ENCODE measurements at places on chromosomes 2 and 18.

DNA sequence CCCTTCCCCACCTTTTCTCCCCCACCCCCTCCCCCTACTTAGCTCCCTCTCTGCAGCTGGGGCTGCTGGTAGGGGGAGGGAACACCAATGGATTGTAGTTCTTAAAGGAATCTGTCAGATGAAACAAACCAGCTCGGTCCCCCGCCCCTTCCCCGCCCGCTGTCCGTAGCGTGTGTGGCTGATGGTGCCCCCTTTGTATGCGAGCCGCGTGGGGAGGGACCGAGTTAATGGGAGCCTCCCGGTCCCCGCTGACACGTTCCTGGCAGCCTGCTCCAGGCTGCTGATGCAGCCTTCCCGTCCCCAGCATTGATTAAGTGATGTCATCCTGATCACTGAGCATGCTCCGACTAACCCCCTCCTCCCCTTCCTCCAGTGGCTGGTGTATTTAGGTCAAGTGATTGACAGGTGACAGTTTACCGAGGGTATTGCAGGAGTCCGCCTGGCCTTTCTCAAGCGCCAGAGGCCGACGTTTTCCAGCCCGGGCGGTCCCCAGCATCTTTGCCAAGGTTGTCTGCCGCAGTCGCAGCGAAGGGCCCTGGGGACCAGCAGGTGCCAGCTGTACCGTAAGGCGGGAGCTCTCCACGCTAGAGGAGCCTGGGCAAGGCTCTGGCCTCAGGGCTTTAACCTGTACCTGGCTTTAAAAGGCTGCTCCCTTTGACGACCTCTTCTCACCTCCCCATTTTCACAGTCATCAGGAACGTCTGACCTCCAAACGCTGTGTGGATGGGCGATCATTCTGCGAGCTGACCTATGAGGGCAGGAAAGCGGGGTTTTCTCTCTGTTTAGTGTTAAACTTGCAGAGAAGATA, 1.8 kb downstream of the KIF5C start:
- no peak for DNase-seq

GRCh38 chr2:15786901-15787300, 153.4 kb upstream of the MYCN start:
- DNase-seq, result no peak

DNA sequence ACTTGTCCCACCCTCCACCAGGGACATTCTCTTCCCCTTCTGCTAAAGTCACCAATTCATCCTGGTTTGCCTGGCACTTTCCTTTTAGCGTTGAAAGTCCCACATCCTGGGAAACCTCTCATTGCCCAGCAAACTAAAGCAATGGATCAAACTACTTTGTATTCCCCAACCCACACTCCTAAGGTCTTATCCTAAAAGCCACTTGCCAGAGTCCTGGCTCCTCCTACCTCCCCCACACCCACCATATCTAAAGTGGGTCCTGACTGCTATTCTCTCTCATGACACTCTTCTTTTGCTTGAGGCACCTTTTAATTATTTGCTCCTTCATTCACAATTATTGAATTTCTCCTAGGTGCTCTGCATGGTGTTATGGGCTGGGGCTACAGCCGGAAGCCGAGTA, 40.6 kb downstream of the GKN2 start:
- DNase-seq, result no peak

DNA sequence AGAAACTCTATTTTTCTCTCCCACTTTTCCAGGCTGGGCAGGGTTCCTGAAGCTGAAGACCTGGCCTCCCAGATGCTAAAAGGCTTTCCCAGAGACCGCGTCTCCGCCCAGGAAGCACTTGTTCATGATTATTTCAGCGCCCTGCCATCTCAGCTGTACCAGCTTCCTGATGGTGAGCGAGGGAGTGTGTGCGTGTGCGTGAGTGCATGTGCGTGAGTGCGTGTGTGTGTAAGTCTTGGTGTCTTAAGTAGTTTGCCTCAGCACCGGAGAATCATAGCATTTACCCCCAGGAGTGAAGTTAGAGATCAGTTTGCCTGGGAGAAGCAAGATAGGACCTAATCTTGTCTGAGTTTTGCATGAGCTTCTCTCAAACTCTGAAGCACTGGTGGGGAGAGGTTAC, 73.7 kb downstream of the CDK15 start:
- no peak for DNase-seq

GRCh38 chr2:57711991-57712390, 334.6 kb upstream of the VRK2 start:
- DNase-seq, result no peak

DNA sequence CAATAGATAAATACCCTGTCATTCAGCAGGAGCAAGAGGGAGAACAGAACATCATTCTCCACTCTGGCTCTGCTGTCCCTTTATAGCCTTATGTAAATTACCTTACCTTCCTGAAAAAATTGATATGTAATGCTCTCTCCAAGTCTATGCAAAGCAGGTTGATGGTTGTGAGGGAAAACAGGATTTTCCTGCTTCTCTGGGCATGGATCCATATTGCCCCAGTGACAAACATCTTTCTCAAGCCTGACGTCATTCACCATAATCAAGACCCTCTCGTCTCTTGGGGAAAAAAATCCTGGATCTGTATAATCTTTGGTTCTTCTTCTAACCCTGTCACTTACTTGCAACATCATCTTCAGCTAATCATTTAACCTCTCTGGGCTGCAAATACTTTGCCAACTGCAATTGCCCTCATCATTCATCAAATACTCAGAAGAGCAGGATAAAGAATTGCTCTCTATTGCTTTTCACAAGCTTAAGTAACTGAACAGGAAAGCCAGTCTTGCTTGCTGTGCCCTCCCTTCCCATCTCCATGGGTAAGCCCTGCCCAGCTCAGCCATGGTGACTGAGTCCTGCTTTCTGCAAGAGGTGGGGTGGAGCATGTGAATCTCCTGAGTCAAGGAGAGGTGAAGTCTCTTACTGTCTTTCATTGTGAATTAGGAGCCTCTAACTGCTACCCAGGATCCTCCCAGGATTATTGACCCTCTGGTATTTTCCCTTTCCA, 123.7 kb upstream of the KLF7 start:
- DNase-seq, result no peak

DNA sequence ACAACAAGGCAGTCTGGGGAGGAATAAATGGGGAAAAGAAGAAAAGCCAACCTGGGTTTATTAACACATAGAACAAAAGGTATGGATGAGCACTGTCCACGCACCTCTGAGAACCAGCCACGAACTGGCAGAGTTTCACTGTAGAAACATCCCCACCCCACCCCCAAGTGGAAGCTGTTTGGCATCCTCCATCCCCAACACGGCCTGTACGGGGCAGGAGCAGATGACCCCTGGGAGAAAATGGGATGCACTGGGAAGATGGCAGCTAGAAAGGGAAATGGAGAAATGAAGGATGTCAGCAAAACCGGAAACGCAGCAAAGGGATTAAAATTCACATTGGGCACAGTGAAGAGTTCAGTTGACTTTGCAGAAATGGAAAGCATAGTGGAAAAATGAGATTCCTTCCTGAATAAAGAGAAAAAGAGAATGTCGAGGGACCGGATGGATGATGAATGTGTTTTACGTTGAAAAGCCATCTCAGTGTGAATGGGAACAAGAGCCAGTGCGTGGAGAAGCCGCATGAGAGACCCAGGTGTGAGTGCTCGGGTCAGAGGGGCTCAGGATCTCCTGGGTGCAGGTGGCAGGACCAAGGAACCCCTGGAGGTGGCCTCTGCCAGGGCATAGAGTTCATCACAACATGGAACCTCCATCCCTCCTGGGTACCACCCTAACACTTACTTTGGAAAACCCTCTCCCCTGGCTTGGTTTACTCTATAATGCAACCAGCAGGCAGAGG, 247.0 kb downstream of the ALPK2 start:
- no peak for DNase-seq

GRCh38 chr2:80311304-80311703, 6.8 kb upstream of the LRRTM1 start:
- no peak for DNase-seq

DNA sequence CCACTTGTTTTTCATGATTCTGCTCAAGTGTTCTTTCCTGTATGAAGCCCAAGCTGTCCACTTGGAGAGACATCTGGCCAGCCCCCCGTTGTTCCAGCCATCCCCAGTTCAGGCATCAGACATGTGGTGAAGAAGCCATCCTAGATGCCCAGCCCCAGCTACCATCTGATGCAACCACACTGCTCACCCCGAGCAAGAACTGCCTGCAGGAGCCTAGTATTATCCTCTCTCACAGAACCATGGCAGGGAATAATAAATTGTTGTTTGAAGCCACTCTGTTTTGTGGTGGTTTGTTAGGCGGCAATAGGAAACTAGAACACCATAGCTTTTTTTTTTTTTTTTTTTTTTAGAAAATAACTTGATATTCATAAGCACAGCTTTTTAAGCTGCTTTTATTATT, 19.5 kb upstream of the DARS1 start:
- DNase-seq, result no peak

- no peak for DNase-seq
These were observed 240.8 kb downstream of the TCF4 start for GRCh38 chr18:55346961-55347740.

DNA sequence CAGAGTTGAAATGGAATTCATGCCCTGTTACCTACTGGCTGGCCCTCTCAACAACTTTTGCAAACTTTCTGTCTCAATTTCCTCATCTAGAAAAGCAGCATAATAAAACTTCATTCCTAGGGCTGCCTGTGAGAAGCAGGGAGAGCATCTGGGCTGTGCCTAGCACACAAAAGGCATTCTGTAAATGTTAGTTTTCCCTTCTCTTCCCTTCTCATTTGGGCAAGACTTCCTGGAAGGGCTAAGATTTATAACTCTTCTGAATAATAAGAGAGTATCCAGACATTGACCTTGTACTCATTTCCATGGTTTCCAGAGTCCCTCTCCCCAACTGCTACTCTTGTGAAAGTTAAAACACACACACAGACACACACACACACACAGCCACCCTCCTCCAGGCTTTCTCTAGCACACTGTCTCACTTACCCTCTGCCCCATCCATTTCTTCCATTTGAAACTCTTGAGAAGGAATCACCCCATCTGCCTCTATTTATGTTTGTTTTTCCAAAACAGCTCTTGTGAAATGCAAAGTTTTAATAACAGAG, 302.1 kb downstream of the SMAD2 start:
- no peak for DNase-seq

GRCh38 chr2:1626271-1626681, 118.0 kb downstream of the PXDN start:
- no peak for DNase-seq

- no peak for DNase-seq
These were observed 336.4 kb upstream of the CDH20 start for GRCh38 chr18:60996822-60997221.

DNA sequence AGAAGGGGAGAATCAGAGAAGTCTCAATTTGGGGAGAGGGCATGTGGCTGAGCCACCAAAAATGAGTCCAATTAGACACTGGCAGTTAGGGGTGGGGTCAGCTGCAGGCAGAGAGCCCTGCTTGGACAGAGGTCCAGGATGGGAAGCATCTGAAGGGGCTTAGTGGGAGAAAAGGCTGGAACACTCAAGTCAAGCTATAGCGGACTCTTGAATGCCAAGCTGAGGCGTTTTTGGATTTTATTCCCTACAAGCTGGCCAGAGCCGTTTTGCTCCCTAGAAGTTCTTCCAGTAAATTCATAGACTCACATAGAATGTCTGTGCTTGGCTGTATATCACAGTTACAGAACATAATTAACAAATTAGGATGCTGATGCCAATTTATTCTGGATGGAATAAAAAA, 172.8 kb downstream of the ACOXL start:
- no peak for DNase-seq

DNA sequence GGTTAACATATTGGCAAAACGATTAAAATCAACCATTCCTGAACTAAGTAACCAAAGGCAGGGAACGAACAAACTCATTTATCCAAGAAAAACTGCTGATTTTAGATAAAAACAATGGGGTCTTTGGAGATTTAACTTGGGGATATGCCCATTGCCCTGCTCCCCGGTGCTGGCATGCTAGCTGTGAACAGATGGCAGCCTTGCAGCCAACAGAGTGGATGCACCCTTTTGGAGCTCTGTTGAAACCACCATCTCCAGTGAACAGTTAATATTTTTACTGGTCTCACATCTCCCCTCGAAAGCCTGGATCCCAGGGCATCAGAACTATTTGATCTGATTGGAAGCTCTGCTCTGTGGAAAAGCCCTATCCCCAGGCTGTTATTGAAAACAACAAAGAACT, 303.1 kb downstream of the TGIF1 start:
- DNase-seq, result no peak

- DNase-seq, result no peak
These were observed 54.6 kb downstream of the PIKFYVE start for GRCh38 chr2:208320686-208321085.

DNA sequence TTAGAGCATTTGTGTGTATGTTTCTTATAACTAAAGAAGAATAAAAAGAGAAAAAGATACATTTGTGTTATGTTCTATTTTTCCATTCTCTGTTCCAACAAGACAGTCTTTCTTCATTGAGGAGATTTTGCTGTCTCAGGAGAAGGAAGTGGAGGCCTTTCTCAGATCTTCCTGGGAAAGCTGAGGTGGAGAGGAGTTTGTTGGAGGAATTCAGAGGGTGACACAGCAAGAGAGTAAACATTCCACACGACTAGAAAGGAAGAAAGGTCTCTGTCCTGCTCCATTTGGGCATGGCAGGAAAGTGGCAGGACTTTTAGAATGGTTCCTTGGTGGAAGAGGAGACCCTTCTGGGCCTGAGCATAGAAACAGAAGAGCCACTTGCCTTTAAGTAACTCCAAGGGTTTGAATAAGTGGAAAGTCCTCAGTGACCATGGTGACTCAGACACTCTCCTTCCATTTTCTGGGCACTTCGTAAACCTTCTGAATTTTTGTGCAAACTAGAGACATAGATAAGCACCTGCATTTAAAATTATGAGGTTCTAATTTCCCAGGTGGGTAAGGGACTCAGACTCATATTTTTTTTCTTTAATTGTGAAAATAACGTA, 52.3 kb upstream of the COL5A2 start:
- DNase-seq, result no peak

GRCh38 chr18:79771446-79772107, 26.2 kb upstream of the KCNG2 start:
- DNase-seq, result no peak

- no peak for DNase-seq
These were observed 771.2 kb upstream of the SALL3 start for GRCh38 chr18:78208461-78208860.

DNA sequence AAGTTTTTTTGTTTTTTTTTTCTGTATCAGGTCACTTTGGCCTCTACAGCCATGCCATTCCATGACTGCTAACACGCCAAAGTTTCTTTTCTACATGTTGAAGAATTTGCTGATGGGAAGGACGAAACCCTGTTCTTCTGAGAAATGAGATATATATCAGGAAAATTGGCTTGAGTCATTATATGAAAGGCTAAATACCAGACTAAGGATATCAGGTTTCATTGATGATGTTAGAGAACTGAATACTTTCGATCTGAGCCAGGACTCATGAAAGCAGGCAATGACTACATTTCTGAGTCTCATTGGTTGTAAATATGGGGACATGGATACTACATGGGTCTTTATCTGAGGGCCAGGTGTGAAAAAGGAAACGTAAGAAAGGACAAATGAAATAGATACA, 181.4 kb downstream of the OSR1 start:
- no peak for DNase-seq

- DNase-seq, result no peak
These were observed 112.1 kb downstream of the LTBP1 start for GRCh38 chr2:33058716-33059470.

- no peak for DNase-seq
These were observed 66.7 kb upstream of the HAAO start for GRCh38 chr2:42859006-42859552.

GRCh38 chr2:197381641-197382040, 53.2 kb downstream of the SF3B1 start:
- DNase-seq, result no peak

- DNase-seq, result no peak
These were observed 11.9 kb downstream of the PIK3C3 start for GRCh38 chr18:41966943-41967342.

GRCh38 chr2:185202945-185203528, 535.6 kb upstream of the FSIP2 start:
- no peak for DNase-seq
